ENCODE measurements at places on chromosomes 13 and 19.

DNA sequence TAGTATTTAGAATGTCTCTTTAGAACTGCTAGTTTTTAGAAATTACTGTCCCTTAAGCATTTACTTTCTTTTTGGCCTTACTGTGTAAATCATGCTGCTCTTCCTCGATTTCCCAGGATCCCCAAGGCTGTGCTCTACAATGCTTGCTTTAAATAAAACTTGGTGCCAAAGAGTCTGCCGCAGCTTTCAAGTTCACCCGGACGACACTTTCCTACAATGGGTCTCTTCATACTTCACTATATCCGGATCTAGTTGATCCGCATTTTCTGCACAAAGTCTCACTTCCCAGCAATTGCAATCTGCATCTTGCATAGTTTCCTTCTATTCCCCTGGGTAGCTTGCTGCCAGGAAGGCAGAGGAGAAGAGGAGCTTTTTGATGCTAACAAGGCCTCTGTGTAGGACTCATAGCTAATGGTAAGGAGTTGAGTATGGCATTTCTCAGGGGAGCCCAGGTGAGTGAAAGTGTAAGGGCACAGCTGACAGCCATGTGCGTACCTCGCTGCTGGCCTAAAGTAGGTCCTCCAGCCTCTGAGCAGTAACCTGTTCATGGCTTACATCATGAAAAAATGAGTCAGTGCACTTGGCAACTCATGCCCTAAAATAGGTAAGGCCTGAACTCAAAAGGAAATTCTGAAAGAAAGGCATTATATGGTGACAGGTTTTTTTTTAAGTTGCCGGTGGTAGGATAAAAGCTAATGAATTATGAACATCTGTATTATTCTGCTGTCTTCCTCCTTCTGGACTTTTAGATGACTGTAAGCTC lies 101.6 kb downstream of the ENOX1 start:
- no peak for DNase-seq
- H3K27me3 ChIP-seq: no peaks in the 10 kb centered on the region
- no peaks in the 10 kb centered on the region for H3K36me3 ChIP-seq
- no peak overlapping the region for H3K27ac ChIP-seq
- no peaks in the 10 kb centered on the region for H3K4me1 ChIP-seq
- no peak overlapping the region for H3K4me3 ChIP-seq

GRCh38 chr19:38224014-38224862 lies at the start of gene DPF1:
TSS of gene DPF1 (minus strand) at chr19:38224222. CDS start at chr19:38224142, 80 bp downstream.
- H3K27ac ChIP-seq: no peak within 1 kb of the TSS
- no peaks in the 10 kb centered on the region for H3K27me3 ChIP-seq
- no peaks in the 10 kb centered on the region for H3K36me3 ChIP-seq
- no peak for DNase-seq
- H3K4me3 ChIP-seq: no peak within 1 kb of the TSS

- H3K4me3 ChIP-seq: no peak overlapping the region
- no peak overlapping the region for H3K27ac ChIP-seq
- H3K27me3 ChIP-seq: no peaks in the 10 kb centered on the region
- no peaks in the 10 kb centered on the region for H3K36me3 ChIP-seq
- DNase-seq: no peak
Measured at GRCh38 chr19:39512988-39513387, 2.0 kb upstream of the SELENOV start.

GRCh38 chr19:46303691-46304397 lies 7.0 kb downstream of the HIF3A start:
- no peaks in the 10 kb centered on the region for H3K36me3 ChIP-seq
- peaks cover 3% of the 10 kb centered on the region for H3K4me1 ChIP-seq
- no peak for DNase-seq
- H3K4me3 ChIP-seq: no peak overlapping the region
- H3K27me3 ChIP-seq: no peaks in the 10 kb centered on the region

- no peaks in the 10 kb centered on the region for H3K4me1 ChIP-seq
- H3K36me3 ChIP-seq: no peaks in the 10 kb centered on the region
- H3K27me3 ChIP-seq: no peaks in the 10 kb centered on the region
- no peak overlapping the region for H3K27ac ChIP-seq
Measured at GRCh38 chr19:33953023-33953422, 156.4 kb downstream of the KCTD15 start.

- no peak for DNase-seq
- no peak overlapping the region for H3K27ac ChIP-seq
- no peaks in the 10 kb centered on the region for H3K27me3 ChIP-seq
- H3K4me1 ChIP-seq: peaks cover 3% of the 10 kb centered on the region
- peak overlapping the region; percentile 83 for H3K4me3 ChIP-seq
Measured at GRCh38 chr19:46716672-46717033, 261 bp downstream of the PRKD2 start.

DNA sequence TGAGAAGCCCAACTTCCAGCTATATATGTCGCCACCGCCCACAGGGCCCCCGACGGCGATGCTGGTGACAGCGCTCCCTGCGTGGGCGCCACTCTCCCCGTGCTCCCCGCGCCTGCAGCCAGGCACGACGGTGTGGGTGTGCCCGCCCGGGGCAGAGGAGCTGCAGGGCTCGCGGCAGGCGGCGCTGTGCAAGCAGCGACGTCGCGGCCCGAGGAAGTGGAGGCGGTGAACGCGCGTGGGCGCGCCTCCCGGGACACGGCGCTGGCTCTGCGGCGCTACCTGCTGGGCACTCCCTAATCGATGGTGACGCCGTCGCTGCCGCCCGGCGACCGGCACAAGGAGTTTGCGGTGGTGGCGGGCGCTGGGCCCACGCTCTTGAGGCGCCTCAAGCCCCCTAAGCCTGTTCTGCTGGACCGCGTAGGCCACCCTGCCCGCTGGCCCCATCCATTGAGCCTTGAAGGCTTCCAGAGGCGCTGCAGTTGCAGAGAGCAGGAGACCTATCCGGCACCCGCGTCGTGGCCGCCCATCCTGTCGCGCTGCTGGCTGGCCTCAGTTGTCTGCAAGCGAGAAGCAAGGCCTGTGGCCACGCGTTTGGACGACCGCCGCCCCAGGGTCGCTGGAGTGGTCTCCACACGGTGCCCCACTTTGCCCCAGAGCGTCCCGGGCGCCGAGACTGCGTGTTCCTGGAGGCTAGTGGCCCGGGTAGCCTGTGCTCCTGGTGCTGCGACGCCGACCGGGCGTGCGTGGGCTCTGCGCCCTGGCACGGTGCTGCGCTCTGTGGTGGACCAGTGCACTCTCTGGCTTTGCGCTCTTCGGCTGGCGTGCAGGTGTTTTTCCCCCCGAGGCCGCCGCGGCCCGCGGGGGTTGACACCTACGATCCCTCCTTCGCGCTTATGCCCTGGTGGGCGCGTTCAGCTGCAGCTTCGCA lies 23.1 kb downstream of the LRFN3 start:
- no peaks in the 10 kb centered on the region for H3K36me3 ChIP-seq
- no peak overlapping the region for H3K27ac ChIP-seq
- H3K27me3 ChIP-seq: peaks cover 2% of the 10 kb centered on the region

DNA sequence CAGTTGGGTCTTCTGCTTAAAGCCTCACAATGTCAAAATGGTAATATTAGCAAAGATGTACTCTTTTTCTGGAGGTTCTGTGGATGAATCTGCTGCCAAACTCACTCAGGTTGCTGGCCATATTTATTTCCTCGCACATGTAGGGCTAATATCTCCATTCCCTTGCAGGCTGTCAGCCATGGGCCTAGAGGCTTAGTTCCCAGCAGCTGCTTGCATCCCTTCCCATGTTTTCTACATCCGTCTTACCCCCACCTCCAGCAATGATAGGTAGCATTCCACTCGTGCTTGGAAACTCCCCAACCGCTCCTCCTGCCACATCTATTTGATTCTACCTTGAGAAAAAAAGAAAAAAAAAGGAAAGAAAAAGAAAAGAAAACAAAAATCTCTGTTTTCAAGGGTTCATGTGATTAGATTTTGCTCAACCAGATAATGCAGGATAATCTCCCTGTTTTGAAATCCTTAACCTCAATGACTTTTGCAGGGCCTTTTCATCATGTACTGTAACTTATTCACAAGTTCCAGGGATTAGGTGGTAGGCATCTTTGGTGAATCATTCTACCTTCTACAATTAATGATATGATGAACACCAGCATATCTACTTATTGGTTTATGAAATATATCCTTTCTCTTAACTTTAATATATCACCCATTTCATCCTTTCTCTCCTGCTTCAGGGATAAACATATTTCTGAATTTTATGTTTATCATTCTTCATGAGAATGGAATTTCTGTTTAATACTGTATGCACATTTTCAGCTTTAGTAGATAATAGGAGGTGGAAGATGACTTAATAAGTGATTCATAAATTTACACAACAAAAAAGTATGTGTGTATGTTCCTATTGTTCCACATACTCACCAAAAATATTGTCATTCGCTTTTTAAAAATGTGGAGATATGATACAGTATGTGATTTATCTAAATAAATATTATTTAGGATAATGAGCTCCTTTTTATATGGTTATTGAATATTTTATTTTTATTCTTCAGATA lies 931.9 kb downstream of the SLITRK5 start:
- H3K27ac ChIP-seq: no peak overlapping the region
- no peaks in the 10 kb centered on the region for H3K4me1 ChIP-seq
- H3K27me3 ChIP-seq: no peaks in the 10 kb centered on the region
- no peak overlapping the region for H3K4me3 ChIP-seq
- H3K36me3 ChIP-seq: no peaks in the 10 kb centered on the region

GRCh38 chr13:97844151-97844550 lies 109.3 kb upstream of the IPO5 start:
- H3K27ac ChIP-seq: no peak overlapping the region
- H3K4me1 ChIP-seq: no peaks in the 10 kb centered on the region
- no peaks in the 10 kb centered on the region for H3K36me3 ChIP-seq
- no peak for DNase-seq
- no peak overlapping the region for H3K4me3 ChIP-seq
- H3K27me3 ChIP-seq: no peaks in the 10 kb centered on the region

DNA sequence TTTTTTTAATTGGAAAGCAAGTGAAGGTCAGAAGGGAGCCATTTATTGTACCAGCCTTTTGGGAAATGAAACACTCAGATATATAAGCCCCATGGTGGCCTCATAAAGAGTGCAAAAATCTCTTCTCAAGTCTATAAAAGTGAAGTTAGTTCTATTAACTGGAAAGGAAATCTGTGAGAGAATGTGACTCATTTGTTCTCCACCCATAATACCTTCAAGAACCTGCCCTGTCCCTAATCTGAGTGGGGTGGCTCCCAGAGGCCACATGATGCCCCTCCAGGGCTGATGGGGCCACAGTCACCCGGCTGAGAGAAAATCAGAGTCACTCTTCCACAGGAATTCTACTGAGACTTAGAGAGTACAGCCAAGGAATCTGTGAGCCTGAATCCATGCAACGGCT lies 65.8 kb upstream of the SERP2 start:
- H3K27ac ChIP-seq: no peak overlapping the region
- no peak for DNase-seq
- H3K27me3 ChIP-seq: no peaks in the 10 kb centered on the region
- H3K4me1 ChIP-seq: peaks cover 1% of the 10 kb centered on the region
- H3K4me3 ChIP-seq: no peak overlapping the region
- H3K36me3 ChIP-seq: no peaks in the 10 kb centered on the region

DNA sequence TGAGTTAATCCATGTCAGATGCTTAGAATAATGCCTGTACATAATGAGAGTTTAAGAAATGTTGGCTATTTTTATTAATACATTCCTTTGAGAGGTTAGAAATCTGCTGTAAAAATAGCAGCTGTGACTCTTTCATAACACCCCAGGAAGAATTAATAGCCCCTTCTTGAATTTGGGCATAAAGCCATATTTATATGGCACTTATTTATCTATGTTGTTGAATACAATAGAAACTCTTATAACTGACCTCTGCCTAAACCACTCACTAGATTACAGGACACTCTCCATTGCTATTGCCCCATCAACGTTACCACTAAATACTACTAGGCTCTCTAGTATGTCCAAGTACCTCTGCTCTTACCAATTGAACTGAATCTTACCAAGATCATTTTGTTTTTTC lies 16.3 kb downstream of the NEK5 start:
- no peaks in the 10 kb centered on the region for H3K4me1 ChIP-seq
- H3K36me3 ChIP-seq: no peaks in the 10 kb centered on the region
- no peaks in the 10 kb centered on the region for H3K27me3 ChIP-seq
- no peak overlapping the region for H3K4me3 ChIP-seq
- DNase-seq: no peak
- H3K27ac ChIP-seq: no peak overlapping the region

DNA sequence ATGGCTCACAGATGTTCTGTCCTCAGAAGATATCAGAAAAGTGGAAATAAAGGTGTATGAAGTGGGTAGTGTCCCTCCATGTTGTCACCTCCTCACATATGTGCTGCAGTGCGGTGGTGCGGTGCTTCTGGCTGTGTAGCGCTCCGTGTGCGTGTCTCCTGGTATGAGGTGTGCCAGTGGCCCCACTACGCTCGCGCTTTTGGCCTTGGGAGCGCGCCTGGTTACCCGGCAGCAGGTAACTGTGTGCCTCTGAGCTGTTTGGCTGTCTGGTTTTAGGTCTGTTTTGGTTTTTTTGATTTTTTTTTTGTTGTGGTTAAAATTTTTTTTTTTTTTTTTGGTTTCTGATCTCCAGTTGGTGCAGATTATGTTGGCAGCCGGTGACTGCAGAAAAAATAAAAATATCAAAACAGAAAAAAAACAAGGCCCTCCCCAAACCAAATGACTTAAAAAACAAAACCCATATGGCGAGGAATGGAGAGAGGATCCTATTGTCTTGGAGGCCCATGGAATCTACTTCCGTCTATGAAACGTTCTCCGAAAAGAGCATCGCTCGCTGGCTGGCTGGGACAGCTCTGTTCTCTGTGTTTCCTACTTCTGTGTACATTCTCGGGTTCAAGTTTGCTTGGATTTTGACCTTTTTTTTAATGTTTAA lies 7.9 kb downstream of the HNRNPL start:
- no peaks in the 10 kb centered on the region for H3K27me3 ChIP-seq
- peaks cover 49% of the 10 kb centered on the region for H3K36me3 ChIP-seq
- no peak overlapping the region for H3K4me3 ChIP-seq
- peak; percentile 24 for DNase-seq
- H3K4me1 ChIP-seq: no peaks in the 10 kb centered on the region

DNA sequence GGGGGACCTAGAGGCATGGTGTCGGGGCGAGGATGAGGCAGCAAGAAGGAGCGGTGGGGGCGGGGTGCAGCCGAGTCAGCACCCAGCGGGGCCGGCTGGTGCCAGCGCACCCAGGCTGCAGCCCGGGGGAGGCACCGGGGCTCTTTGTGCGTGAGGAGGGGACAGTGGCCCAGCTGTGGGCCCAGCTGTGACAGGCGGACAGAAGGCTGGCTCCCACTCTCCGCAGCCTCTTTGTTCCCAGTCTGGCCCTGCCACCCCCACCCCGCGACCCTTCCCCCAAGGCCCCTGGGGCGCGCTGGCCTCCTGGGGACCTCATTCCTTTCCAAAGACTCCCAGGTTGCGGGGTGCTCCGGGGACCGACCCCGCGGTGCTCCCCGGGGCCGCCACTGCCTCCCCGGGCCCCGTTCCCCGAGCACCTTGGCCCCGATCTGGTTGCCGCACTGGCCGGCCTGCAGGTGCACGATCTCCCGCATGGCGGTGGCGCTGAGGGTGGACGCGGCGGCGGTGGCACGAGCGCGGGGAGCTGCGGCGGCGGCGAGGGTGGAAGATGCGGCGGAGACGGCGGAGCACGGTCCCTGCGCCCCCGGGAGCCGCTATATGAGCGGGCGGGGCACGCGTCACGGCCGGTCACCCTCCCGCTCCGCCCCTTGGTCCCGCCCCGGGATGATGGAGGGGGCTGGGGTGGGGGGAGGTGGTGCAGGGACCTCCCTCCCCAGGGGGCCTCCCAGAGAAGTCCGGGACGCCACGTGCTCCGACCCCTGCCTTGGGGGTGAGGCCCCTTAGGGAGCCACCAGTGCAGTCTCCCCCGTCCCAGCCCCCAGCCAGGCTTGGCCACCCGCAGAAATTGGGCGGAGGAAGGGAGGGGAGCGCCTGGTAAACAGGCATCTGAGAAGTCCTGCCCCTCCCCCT lies at the start of gene TUBB4A:
TSS of gene TUBB4A (minus strand) at position 570 of the 909 bp plus-strand sequence. CDS start at position 473, 97 bp downstream.
- H3K27ac ChIP-seq: no peak within 1 kb of the TSS
- H3K36me3 ChIP-seq: no peaks in the 10 kb centered on the region
- H3K4me1 ChIP-seq: no peaks in the 10 kb centered on the region
- H3K4me3 ChIP-seq: no peak within 1 kb of the TSS
- DNase-seq: no peak
